GM12891 (cell line): ENCODE measurements at places on chromosomes 7 and 10.

DNA sequence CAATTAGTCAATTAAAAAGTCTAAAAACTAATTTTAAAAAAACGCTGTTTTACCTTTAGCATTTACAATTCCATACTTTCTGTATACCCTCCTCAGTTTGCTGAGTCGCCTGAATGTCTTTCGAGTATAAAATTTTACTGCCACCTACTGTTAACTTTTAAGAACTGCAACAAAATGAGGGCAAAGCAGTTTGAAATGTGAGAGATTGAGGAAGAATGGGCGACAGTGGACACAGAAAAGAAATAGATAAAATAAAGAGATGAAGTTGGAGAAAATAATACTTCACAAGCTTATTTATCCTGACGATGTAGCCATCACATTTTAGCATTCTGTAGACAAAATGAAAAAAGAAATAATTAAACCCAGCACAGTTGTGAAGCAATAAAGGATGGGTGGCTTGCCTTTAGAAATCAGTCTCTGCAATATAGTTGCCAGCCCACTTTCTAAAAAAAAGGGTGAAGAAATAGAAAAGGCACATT is 110.8 kb upstream of the PTN start:
- no peak for DNase-seq

GRCh38 chr10:108187408-108188012 is 1023.0 kb upstream of the SORCS1 start:
- no peak for DNase-seq

GRCh38 chr7:35878351-35878750 is 77.5 kb downstream of the SEPTIN7 start:
- DNase-seq: no peak

GRCh38 chr7:46871516-46871915 is 710.4 kb downstream of the TNS3 start:
- no peak for DNase-seq
